ENCODE measurements at places on chromosomes 2 and 18. TPM values are rescaled to one million over a fixed set of nuclear protein-coding genes. Genes with fewer than 3 reads are reported as not detected.

- no peaks in the 10 kb centered on the region for H3K27me3 ChIP-seq
- H3K4me3 ChIP-seq = no peak overlapping the region
- H3K36me3 ChIP-seq = no peaks in the 10 kb centered on the region
- H3K4me1 ChIP-seq = peaks cover 41% of the 10 kb centered on the region
- DNase-seq = peak; percentile 46
These were observed 157.5 kb downstream of the ZFP36L2 start for GRCh38 chr2:43068631-43069517.

- H3K4me3 ChIP-seq = no peak overlapping the region
- no peak overlapping the region for H3K27ac ChIP-seq
- H3K36me3 ChIP-seq = no peaks in the 10 kb centered on the region
- no peaks in the 10 kb centered on the region for H3K4me1 ChIP-seq
These were observed 220.2 kb downstream of the PDE11A start for GRCh38 chr2:177852389-177852788.

DNA sequence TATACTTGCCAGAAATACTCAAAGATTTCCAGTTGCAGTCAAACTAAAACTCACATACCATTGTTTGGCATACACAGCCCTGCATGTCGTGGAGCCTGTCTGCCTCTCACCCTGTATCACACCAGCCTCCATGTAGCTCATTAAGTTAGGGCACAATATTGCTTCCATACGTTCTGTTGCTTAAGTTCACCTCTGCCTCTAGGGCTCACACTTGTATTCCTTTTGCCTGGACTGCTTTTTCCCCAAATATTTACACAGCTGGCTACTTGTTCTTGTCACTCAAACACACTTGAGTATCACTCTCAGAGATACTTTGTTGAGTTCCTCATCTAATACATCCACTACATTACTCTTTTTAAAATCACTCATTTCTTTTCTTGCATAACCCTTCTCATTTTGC lies 83.1 kb downstream of the PTH2R start:
- H3K4me3 ChIP-seq = no peak overlapping the region
- no peak for DNase-seq
- peaks cover 33% of the 10 kb centered on the region for H3K27me3 ChIP-seq
- no peaks in the 10 kb centered on the region for H3K4me1 ChIP-seq
- H3K27ac ChIP-seq = no peak overlapping the region

DNA sequence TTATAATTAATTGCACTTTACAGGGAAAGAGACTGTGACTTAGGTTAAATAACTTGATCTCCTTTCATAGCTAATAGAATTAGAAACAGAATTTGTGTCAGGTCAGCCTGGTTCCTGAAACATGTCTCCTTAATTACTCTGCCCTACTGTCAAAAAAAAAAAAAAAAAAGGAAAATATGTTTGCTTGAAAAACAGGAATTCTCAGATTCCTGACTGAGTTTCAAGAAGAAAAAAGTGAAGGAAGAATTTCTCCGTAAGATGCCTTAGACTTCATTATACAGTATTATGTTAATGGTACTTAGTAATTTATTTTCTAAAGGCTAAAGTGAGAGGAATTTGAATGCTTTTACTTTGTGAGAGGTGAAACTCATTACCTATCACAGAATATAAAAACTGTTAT lies 118.4 kb upstream of the REG3G start:
- no peaks in the 10 kb centered on the region for H3K36me3 ChIP-seq
- no peak for DNase-seq
- no peaks in the 10 kb centered on the region for H3K27me3 ChIP-seq
- H3K4me3 ChIP-seq = no peak overlapping the region
- H3K4me1 ChIP-seq = no peaks in the 10 kb centered on the region
- H3K27ac ChIP-seq = no peak overlapping the region

- H3K36me3 ChIP-seq = no peaks in the 10 kb centered on the region
- no peak overlapping the region for H3K27ac ChIP-seq
- no peak for DNase-seq
- H3K4me1 ChIP-seq = no peaks in the 10 kb centered on the region
- no peaks in the 10 kb centered on the region for H3K27me3 ChIP-seq
- no peak overlapping the region for H3K4me3 ChIP-seq
These were observed 55.6 kb upstream of the ACMSD start for GRCh38 chr2:134782792-134783191.

- peaks cover 4% of the 10 kb centered on the region for H3K36me3 ChIP-seq
- DNase-seq = no peak
- H3K27me3 ChIP-seq = no peaks in the 10 kb centered on the region
- no peak overlapping the region for H3K4me3 ChIP-seq
These were observed 111.5 kb upstream of the ZNF236 start for GRCh38 chr18:76710646-76711520.

DNA sequence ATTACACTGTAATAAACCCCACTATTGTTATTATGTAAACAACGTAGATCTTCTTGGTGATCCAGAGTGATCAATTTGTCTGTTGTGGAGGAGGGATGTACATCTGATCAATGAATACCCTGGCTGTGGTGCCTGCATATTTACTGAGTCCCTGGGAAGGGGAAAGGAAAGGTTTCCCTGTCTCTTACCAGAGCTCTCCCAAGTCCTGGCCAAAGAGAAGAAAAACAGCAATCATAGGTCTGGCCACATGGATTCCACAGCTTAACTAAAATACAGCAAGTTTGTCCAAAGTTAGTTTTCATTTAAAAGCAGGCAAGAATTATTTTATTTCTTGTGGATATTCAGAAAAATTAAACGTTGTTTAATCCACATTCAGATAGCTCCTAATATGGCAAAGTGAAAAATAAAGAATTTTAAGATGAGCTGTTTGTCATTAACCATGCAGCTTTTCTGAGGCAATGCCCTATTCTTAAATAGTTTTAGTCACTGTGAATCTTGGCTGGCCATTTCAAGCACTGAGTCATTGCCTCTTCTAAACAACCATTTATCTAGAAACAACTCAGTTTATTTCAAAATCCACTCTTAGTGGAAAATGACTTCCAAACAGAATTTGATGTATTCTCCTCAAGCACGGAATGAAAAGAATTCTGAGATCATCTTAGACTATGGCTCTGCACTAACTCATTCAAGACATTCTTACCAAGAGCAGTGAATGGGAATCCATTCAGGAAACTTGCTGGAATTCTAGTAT lies 1004.4 kb upstream of the CDH2 start:
- H3K36me3 ChIP-seq = no peaks in the 10 kb centered on the region
- no peaks in the 10 kb centered on the region for H3K27me3 ChIP-seq
- H3K27ac ChIP-seq = peak overlapping the region; percentile 61

GRCh38 chr2:85935170-85935745 lies 46.5 kb upstream of the ST3GAL5 start:
- H3K4me1 ChIP-seq = peaks cover 41% of the 10 kb centered on the region
- DNase-seq = no peak

GRCh38 chr2:222194669-222195068 lies 104.1 kb downstream of the PAX3 start:
- peaks cover 98% of the 10 kb centered on the region for H3K27me3 ChIP-seq
- no peaks in the 10 kb centered on the region for H3K4me1 ChIP-seq
- H3K27ac ChIP-seq = no peak overlapping the region

- H3K4me1 ChIP-seq = peaks cover 38% of the 10 kb centered on the region
- no peaks in the 10 kb centered on the region for H3K27me3 ChIP-seq
- DNase-seq = no peak
- no peak overlapping the region for H3K4me3 ChIP-seq
These were observed 120.2 kb upstream of the ZNF516 start for GRCh38 chr18:76615065-76615733.

- H3K36me3 ChIP-seq = no peaks in the 10 kb centered on the region
- no peaks in the 10 kb centered on the region for H3K27me3 ChIP-seq
- no peak overlapping the region for H3K4me3 ChIP-seq
- H3K4me1 ChIP-seq = peaks cover 13% of the 10 kb centered on the region
- H3K27ac ChIP-seq = no peak overlapping the region
These were observed 66.3 kb downstream of the LIPG start for GRCh38 chr18:49628119-49628518.

DNA sequence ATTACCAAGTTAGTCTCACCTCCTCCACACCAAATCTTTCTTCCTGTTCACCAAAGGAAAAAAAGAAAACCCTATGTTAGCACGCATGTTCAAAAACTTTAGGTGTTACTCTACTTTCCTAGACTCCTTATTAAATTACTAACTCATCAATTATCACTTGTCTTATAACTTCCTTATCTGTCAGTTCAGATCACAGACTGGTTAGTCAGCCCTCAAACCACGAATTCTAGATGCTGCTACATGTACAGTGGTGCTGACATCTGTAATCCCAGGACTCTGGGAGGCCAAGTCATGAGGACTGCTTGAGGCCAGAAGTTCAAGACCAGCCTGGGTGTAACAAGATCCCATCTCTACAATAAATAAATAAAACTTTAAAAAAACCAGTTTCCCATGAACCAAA lies 3.5 kb downstream of the YWHAQ start:
- peak overlapping the region; percentile 97 for H3K4me3 ChIP-seq
- DNase-seq = no peak
- H3K27me3 ChIP-seq = no peaks in the 10 kb centered on the region
- H3K4me1 ChIP-seq = peaks cover 30% of the 10 kb centered on the region
- peak overlapping the region; percentile 85 for H3K27ac ChIP-seq

- H3K4me3 ChIP-seq = no peak overlapping the region
- H3K36me3 ChIP-seq = no peaks in the 10 kb centered on the region
- no peak overlapping the region for H3K27ac ChIP-seq
- no peak for DNase-seq
These were observed 63.8 kb downstream of the HAUS1 start for GRCh38 chr18:46167971-46168370.

GRCh38 chr2:17830053-17831034 lies 14.1 kb downstream of the MSGN1 start:
- no peak overlapping the region for H3K27ac ChIP-seq
- peak; percentile 83 for DNase-seq
- H3K4me1 ChIP-seq = peaks cover 6% of the 10 kb centered on the region
- H3K27me3 ChIP-seq = no peaks in the 10 kb centered on the region
- H3K4me3 ChIP-seq = peak overlapping the region; percentile 48
- no peaks in the 10 kb centered on the region for H3K36me3 ChIP-seq

- H3K27me3 ChIP-seq = no peaks in the 10 kb centered on the region
- H3K4me3 ChIP-seq = no peak overlapping the region
- peaks cover 10% of the 10 kb centered on the region for H3K36me3 ChIP-seq
- peaks cover 43% of the 10 kb centered on the region for H3K4me1 ChIP-seq
- peak; percentile 12 for DNase-seq
These were observed 220.3 kb downstream of the ANAPC1 start for GRCh38 chr2:111663471-111664274.

- no peaks in the 10 kb centered on the region for H3K36me3 ChIP-seq
- peak overlapping the region; percentile 33 for H3K4me3 ChIP-seq
- H3K4me1 ChIP-seq = peaks cover 25% of the 10 kb centered on the region
These were observed 170.1 kb downstream of the ASB1 start for GRCh38 chr2:238596571-238597551.

- DNase-seq = no peak
- no peaks in the 10 kb centered on the region for H3K4me1 ChIP-seq
- peaks cover 14% of the 10 kb centered on the region for H3K27me3 ChIP-seq
- H3K36me3 ChIP-seq = no peaks in the 10 kb centered on the region
- no peak overlapping the region for H3K4me3 ChIP-seq
- no peak overlapping the region for H3K27ac ChIP-seq
These were observed 4.5 kb upstream of the AQP12A start for GRCh38 chr2:240687045-240687740.

GRCh38 chr18:56575819-56576663 lies 62.4 kb downstream of the TXNL1 start:
- no peak overlapping the region for H3K4me3 ChIP-seq
- no peaks in the 10 kb centered on the region for H3K27me3 ChIP-seq
- H3K27ac ChIP-seq = no peak overlapping the region
- H3K36me3 ChIP-seq = no peaks in the 10 kb centered on the region

- H3K4me3 ChIP-seq = no peak overlapping the region
- no peak for DNase-seq
- no peak overlapping the region for H3K27ac ChIP-seq
- H3K36me3 ChIP-seq = peaks cover 8% of the 10 kb centered on the region
These were observed 91.2 kb downstream of the POLR1A start for GRCh38 chr2:86014493-86014892.

DNA sequence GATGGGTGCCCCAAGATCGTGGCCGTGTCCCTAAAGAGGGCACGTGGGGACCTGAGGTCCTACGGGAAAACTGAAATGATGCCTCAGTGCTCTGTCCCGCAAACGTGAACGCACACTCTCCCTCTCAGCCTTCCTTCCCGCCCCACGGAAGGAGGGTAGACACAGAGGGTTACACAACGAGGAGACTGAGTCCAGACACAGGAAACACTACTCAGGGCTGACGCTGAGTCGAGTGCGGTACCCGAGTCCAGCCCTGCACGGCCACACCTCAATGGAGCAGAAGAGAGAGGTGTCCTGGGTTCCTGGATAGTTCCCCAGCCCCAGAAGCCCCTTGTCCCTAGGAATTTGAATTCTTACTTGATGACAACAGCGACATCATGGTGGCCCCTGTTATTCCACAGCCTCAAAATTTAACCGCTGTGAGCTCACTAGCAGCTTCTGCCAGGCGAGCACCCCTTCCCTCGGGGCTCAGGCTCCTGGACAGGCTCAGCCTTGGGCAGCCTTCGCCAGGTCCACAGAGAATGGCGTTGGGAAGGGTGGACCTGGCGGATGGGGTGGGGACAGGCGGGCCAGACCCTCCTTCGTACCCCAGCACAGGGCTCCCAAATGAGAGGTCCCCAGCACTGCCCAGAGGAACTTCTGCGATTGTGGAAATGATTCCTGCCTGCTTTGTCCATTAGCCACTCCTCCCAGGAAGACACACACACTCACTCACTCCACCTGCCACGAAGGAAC lies 980 bp upstream of the RNPEPL1 start:
- DNase-seq = peak; percentile 47
- H3K27ac ChIP-seq = peak overlapping the region; percentile 80
- peaks cover 28% of the 10 kb centered on the region for H3K4me1 ChIP-seq
- peak overlapping the region; percentile 78 for H3K4me3 ChIP-seq
- H3K36me3 ChIP-seq = peaks cover 11% of the 10 kb centered on the region
- no peaks in the 10 kb centered on the region for H3K27me3 ChIP-seq

The COLEC12 gene
- not detected for total RNA-seq

The PLGLB2 gene
- 1.1 TPM for total RNA-seq

The DTNA gene
- not detected for total RNA-seq

The STAT4 gene
- 1.4 TPM for total RNA-seq

The LCT gene
- total RNA-seq = not detected

The RAX gene
- not detected for total RNA-seq

The AQP12B gene
- not detected for total RNA-seq

The ALK gene
- not detected for total RNA-seq

The KHK gene
- 1.7 TPM for total RNA-seq

The BCS1L gene
- 71.1 TPM for total RNA-seq

The IDH1 gene
- total RNA-seq = 122 TPM

The MAB21L4 gene
- not detected for total RNA-seq

The EVX2 gene
- total RNA-seq = not detected
